ENCODE measurements at places on chromosomes 3 and 15.

GRCh38 chr15:46151786-46152185 is 517.0 kb downstream of the SQOR start:
- no peak for DNase-seq

DNA sequence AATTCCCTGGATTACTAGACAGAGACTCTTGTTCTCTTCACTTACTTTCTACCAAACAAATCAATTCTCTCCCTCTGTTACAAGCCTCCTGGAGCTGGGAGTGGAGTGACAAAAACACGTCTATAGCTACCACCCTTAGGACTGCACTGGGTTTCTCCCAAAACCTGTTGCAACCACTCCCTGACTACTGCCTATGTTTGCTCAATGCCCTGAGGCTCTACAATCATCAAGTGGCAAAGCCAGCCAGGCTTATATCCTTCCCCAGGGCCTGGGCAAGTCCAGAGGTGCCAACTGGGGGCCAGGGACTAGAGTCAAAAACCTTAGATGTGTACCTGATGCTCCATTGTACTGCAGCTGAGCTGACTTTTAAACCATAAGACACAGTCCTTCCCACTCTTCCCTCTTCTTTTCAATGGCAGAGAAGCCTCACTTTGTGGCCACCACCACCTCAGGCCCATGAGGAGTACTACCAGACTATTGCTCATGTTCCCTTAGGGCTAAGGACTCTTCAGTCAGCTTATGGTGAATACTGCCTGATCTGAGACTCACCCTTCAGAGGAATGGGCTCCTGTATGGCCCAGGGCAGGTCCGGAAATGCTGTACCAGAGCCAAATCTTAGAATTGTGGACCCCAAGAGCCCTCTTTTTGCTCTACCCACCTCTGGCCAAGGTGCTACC is 125.4 kb upstream of the PLCL2 start:
- no peak for DNase-seq

GRCh38 chr15:44584162-44584749 is 47.3 kb downstream of the EIF3J start:
- DNase-seq = peak; percentile 21

- no peak for DNase-seq
Observed at GRCh38 chr3:42666022-42666421, 12.5 kb downstream of the ZBTB47 start.

GRCh38 chr3:4756057-4756775 is 223.0 kb upstream of the BHLHE40 start:
- no peak for DNase-seq

- no peak for DNase-seq
Observed at GRCh38 chr15:56250626-56251025, 6.9 kb upstream of the RFX7 start.

GRCh38 chr3:118101891-118102290 is 932.8 kb downstream of the IGSF11 start:
- no peak for DNase-seq

- DNase-seq = no peak
Observed at GRCh38 chr3:27479806-27480543, 4.2 kb downstream of the SLC4A7 start.

DNA sequence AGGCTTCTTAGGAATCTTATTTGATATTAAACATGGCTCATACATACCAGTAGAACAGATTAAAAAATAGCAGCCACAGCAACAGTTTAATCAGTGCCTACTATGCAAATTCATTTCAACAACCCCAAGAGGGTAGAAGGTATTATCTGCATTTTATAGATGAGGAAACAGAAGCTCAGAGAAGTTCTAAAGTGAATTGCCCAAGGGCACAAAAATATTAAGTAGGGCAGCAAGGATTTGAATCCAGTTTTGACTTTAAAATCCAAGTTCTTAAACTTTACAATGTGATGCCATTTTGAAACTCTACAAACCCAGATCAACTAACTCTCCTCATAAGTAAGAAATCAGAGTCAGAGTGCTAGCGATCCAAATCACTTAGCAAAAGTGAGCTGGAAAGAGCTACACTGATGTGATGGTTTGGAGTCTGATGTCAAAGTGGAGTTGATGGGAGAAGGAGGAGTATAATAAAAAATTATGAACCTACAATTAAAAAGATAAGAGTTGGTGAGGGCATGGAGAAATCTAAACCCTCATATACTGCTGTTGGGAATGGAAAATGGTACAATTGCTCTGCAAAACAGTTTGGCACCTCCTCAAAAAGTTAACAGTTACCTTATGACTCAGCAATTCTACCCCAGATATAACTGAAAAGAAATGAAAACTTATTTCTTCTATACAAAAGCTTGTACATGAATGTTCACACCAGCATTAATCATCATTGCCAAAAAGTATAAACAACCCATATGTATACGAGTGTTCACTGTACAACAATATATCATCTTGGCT is 51.0 kb upstream of the PLXND1 start:
- no peak for DNase-seq

DNA sequence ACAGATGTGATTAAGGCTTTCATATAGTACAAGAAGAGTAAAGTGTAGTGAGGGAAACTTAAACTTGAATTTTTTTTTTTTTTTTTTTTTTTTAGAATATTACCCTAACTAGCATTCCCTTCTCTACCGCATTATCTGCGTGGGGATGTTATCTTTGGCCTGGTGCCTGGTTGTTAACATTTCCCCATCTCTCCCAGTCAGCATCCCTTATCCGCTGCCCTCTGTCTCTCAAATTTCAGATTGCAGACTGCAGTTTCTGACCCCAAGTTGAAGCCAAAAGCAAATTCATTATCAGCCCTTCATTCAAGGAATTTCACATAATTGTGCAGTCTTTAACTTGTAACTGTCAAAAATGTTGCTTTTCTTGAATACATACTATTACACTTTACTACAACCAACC is 353.0 kb downstream of the PLOD2 start:
- DNase-seq = no peak

DNA sequence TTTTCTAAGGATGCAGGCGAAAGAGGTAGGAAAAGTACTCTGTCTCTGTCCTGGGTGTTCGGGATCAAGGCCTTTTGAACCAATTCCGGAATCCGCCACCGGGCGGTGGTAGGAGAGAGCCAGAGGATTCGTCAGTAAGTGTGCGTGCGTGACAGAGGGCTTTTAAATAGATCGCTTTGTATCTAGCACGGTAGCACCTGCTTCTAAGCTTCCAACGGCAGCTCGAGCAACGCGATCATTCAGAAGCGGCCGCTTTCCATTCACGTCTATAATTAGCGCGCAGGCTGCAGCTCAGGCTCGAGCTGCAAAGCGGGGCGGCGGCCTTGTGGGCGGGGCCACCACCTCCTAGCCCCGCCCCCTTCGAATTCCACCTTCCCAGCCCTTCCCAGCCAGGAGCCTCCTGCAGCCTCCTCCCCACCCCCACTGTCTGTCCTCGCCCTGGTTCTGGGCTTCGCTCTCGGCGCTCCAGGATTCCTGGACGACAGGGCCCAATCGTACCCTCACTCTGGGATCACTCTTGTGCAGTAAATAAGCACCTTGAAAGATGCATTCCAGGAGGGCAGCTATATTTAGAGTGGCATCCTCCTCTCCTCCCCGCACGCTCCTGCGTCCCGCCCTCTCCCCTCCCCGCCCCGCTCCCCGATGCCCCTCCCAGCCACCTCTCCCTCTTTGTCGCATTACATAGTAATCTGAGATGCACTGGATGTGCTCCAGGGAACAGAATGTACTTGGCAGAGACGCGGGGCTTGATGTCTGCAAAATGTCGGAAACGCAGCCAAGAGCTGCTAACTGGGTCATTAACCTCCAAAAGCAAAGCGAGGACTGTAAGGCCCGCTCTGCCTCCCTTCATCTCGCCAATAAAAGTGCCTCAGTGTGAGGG is 224.1 kb upstream of the TPRG1 start:
- DNase-seq = peak; percentile 93

GRCh38 chr15:79943820-79944219 is 27.2 kb downstream of the BCL2A1 start:
- no peak for DNase-seq

DNA sequence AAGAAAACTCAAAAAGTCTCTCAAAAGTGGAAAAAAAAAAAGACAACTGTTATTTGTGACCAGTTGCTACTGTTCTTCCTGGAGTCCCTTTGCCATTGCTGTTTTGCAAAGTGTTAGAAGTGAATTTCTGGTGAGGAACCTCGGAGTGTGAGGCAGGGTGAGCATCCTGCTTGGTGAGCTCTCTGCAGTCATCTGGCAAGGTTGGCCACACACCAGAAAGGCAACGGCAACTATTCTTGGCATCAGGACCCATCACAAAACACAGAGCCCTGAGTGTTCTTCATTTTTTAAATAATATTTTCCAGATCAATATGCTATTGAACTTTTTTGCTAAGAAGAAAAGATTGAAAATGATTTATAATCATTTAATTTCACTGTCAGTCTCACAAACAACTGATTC is 60.7 kb downstream of the CGNL1 start:
- no peak for DNase-seq

GRCh38 chr3:134666466-134666865 is 15.6 kb upstream of the KY start:
- DNase-seq = no peak

GRCh38 chr15:85423256-85423655 is 42.9 kb downstream of the AKAP13 start:
- no peak for DNase-seq

DNA sequence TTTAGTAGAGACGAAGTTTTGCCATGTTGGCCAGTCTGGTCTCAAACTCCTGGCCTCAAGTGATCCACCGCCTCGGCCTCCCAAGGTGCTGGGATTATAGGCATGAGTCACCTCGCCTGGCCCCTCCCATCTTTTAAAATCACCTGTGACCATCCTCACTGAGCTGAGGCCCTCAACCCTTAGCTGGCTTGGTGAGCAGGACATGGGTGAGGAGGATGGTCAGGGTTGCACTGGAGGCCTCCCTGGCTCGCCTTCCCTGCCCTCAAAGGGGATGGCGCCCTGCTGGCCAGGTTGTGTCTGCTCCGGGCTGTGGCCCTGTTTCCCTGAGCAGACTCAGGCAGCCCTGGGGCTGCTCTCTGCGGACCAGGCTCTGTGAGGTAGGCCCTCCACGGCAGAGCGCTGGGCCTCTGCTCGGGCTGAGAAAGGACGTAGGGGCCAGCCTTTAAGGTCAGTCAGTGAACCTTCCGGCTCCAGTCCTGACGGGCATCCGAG is 33.7 kb downstream of the SYNM start:
- no peak for DNase-seq

DNA sequence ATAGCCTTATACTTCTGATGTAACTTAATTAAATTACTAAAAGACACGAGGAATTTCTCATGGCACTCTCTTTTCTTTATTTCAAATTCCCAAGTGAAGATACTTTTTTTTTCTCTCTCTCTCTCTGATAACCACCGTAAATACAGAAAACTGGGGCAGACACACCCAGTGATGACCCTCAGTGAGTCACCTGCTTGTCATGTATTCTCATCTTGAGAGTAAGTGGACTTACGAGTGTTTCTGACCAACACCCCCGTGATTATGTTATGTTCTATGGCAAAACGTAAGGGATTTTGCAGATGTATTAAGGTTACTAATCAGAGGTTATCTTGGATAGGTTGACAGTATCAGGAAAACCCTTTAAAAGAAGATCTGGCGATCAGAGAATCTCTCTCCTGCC is 348.8 kb upstream of the ZNF717 start:
- DNase-seq = no peak

DNA sequence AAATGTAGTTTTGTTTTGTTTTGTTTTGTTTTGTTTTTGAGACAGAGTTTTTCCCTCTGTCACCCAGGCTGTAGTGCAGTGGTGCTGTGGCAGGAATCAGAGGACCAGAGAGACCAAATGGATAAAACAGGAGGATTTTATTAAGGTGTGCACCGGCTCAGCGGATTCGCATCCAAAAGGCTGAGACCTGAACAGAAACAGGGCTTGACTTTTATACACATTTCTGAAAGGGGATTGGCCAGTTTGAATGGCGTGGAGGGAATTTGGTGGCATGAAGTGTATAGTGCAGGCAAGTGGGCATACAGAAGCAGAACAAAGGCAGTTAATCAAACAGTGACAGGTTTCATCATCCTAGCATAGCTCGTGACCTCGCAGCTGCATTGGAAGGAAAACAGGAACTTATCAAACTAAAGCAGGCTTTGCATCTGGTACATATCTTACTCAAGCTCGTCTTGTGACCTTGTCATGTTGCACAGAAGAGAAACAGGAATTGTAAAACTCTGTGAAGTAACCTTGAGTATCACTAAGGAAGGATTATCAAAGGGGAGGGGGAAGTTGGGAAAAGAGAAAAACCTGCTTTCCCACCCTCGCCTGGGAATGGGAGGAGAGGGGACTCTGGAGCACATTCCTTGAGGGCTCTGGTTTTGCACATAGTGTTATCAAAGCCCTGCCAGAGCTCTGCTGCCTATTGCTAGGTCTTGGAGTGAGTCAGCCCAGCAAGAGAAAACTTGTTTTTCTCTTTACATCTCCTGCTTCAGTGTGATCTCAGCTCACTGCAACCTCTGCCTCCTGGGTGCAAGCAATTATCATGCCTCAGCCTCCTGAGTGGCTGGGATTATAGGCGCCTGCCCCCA is 38.5 kb downstream of the C3orf62 start:
- DNase-seq = peak; percentile 72

DNA sequence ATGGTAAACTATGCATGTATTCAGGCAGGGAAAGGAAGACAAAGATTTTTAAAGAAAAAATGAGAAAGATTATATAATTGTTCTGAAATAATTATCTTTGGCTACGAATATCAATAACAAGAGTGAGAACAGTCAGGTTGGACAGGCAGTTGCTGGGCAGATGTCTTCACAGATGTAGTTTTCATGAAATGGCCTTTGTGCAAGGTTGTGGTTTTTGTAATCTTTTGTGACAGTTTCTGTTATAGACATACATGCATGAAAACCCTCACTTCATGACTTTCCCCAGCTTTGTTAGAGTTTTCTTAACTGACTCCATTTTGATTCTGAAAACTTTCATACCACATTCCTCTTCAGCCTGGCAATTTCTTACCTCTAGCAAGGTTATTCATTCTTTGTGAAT is 34.9 kb upstream of the SLC25A36 start:
- DNase-seq = no peak

GRCh38 chr3:146026547-146026946 is 134.4 kb downstream of the PLOD2 start:
- DNase-seq = no peak

DNA sequence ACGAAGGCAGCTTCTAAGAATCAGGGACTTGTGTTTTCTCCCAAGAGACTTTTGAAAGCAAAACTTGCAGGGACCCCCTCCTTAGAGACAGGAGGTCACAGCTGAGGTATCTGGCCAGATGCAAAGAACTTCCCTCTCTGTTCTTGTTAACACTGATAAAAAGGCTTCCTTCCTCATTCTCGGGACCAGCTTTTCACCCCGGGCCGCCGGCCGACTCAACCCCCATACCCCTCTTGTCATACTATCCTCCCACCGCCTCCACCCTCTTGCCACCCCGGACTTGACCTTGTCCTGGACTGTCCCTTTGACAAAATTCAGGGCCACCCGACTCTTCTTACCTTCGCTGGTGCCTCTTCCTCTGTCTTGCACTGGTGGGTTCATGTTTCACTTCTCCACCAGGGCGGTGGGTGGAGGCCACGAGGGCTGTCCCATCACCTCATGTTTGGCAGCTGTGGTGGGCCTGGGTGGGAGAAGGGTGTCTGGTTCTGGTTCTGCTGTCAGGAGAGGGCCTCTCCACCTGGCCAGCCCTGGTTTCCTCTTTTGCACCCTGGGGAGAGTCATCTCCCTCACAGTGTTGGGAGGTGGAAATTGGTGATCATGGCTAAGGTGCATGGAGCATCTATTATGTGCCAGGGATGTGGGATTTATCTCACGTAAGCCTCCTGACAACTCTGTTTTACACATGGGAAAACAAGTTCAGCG is 32.5 kb downstream of the BHLHE40 start:
- no peak for DNase-seq
